Thoracic aorta endothelial cell (primary cell): ENCODE measurements at places on chromosomes 5 and 9. TPM values are rescaled to one million over a fixed set of nuclear protein-coding genes. Genes with fewer than 3 reads are reported as not detected.

The CYLC2 gene
- total RNA-seq, result not detected in 2 replicates

The GALNT12 gene
- total RNA-seq, result 1.4 and 1.5 TPM in 2 replicates

The PCDHGB6 gene
- total RNA-seq, result 2.9 and 3.3 TPM in 2 replicates

The TMEM215 gene
- not detected in 2 replicates for total RNA-seq

The CCL27 gene
- total RNA-seq, result not detected in 2 replicates

The MEIKIN gene
- not detected in 2 replicates for total RNA-seq

The NDUFS4 gene
- total RNA-seq, result 88.2 and 95.3 TPM in 2 replicates

The PIP5K1B gene
- not detected in 2 replicates for total RNA-seq

The PDE6A gene
- total RNA-seq, result not detected in 2 replicates

The NKD2 gene
- not detected in 2 replicates for total RNA-seq

The IL3 gene
- total RNA-seq, result not detected in 2 replicates

The PPIC gene
- 26.3 and 33.9 TPM in 2 replicates for total RNA-seq

The CENPK gene
- total RNA-seq, result 61.2 and 88.7 TPM in 2 replicates

The PTGES gene
- total RNA-seq, result not detected in 2 replicates

The SPAG8 gene
- 0.13 and 0.22 TPM in 2 replicates for total RNA-seq

The CENPH gene
- total RNA-seq, result 18.4 and 21.1 TPM in 2 replicates

The FRRS1L gene
- total RNA-seq, result under 0.01 TPM in 2 replicates

The CACFD1 gene
- 3.0 and 4.9 TPM in 2 replicates for total RNA-seq
